Type B pancreatic cell (in vitro differentiated cells): ENCODE measurements at places on chromosomes 1 and 21. TPM values are rescaled to one million over a fixed set of nuclear protein-coding genes. Genes with fewer than 3 reads are reported as not detected.

DNA sequence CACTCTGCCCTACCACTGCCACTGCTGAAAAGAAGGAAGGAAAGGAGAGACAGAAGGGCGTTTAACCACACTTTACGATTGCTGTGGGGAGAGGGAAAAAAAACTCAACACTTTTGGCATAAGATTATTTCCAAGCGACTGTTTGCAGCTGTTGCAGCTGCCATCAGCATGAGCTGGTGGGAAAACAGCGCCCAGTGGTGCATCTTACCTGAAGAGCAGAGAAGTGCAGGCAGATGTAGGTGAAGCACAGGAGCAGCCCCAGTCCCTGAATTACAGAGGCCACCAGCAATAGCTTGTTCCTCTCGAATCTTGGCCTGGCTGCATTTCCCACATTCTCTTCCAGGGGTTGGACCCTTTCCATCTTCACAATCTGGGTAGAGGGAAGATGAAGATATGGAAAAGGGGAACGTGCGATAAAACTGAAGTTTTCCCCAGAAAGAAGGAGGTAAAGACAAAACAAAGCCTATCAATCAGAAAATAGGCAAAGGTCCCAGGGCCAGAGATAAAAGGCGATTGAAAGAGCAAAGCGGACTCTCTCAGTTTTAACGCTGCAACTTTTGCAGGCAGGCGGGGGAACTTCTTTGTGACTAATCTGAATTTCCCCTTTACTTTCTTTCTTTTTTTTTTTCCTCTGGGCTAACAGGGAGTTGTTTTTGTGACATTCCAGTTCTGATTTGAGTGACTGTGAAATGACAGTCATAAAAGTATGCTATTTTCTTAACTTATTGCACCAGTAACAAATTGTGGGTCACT lies at the start of gene TNFSF4:
Gene TNFSF4, minus strand, starts transcription at position 516 of the 753 bp plus-strand sequence. Its CDS starts 155 bp downstream, at position 361.
- H3K27ac ChIP-seq: peak within 1 kb of the TSS; percentile 10
- H3K27me3 ChIP-seq: peaks cover 5% of the 10 kb centered on the region
- H3K4me3 ChIP-seq: no peak within 1 kb of the TSS

GRCh38 chr1:145785547-145785946 lies 38.3 kb downstream of the RNF115 start:
- peaks cover 12% of the 10 kb centered on the region for H3K36me3 ChIP-seq
- H3K27me3 ChIP-seq: no peaks in the 10 kb centered on the region
- DNase-seq: no peak
- peaks cover 4% of the 10 kb centered on the region for H3K4me1 ChIP-seq
- H3K4me3 ChIP-seq: no peak overlapping the region
- H3K27ac ChIP-seq: peak overlapping the region; percentile 17

DNA sequence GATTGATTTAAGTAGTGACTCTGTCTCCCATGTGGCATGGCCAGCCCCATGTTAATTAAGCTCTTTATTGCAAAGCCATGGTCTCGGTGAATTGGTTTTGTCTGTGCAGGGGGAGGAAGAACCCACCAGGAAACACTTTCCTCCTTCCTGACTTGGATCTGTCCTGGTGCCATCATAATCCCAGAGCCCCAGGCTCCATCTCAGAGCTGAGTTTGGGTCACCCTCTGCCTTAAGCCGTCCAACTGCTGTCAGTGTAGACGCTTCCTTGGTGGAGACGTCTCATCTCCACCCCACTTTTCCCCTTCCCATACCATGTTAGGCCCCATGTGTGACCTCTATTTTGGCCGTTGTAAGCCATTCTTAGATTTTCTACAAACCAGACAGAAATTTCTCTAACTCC lies 36.0 kb upstream of the COL6A2 start:
- H3K4me3 ChIP-seq: no peak overlapping the region
- peak; percentile 53 for DNase-seq
- no peak overlapping the region for H3K27ac ChIP-seq
- H3K4me1 ChIP-seq: peaks cover 16% of the 10 kb centered on the region
- H3K36me3 ChIP-seq: no peaks in the 10 kb centered on the region

DNA sequence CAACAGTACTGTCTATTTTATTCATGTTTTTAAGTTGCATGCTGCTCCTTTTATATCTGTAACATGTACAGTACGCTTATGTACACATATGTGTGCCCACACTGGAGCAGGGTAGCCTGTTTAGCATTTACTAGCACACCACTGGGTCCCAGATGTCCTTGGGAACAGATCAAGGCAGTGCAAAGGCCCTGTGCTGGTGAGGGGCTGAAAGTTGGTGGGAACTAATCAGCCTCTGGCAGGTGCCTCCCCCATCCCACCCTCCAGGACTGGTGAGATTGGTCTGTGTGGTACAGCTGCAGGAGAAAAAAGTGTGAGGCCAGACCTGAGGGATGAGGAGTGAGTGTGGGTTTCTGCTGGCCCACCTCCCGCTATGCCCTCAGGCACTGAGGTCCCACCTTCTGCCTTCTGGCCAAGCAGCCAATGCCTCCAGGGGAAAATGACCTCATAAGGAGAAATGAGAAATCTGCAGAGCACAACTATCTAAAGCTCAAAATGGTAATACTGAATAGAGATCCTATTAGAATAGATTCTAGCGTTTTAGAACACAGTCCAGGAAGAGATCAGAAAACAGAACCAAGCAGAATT lies 58.9 kb downstream of the POFUT2 start:
- H3K36me3 ChIP-seq: no peaks in the 10 kb centered on the region
- peaks cover 5% of the 10 kb centered on the region for H3K4me1 ChIP-seq
- peak overlapping the region; percentile 83 for H3K27ac ChIP-seq
- H3K27me3 ChIP-seq: peaks cover 2% of the 10 kb centered on the region
- DNase-seq: no peak

DNA sequence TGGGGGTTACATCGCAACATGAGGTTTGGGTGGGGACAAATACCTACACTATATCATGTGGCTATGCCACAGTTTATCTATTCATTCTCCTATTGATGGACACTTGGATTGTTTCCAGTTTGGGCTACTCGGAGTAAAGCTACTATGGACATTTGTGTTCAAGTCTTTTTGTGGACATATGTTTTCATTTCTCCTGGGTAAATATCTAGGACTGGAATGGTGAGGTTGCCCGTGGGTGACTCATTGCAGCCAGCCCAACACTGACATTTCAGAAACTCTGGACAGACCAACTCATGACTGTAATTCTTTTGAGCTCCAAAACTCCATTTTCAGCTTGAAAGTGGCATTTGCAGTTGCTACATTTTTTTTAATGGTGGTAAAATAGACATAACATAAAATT lies 82.7 kb downstream of the KAZN start:
- DNase-seq: no peak
- no peak overlapping the region for H3K4me3 ChIP-seq
- H3K36me3 ChIP-seq: peaks cover 8% of the 10 kb centered on the region

GRCh38 chr1:177035586-177035985 lies 128.9 kb downstream of the ASTN1 start:
- H3K27ac ChIP-seq: no peak overlapping the region
- H3K4me1 ChIP-seq: peaks cover 35% of the 10 kb centered on the region
- H3K36me3 ChIP-seq: no peaks in the 10 kb centered on the region
- no peaks in the 10 kb centered on the region for H3K27me3 ChIP-seq
- DNase-seq: no peak
- no peak overlapping the region for H3K4me3 ChIP-seq

- no peaks in the 10 kb centered on the region for H3K36me3 ChIP-seq
Measured at GRCh38 chr1:18041685-18042355, 65.8 kb upstream of the IGSF21 start.

DNA sequence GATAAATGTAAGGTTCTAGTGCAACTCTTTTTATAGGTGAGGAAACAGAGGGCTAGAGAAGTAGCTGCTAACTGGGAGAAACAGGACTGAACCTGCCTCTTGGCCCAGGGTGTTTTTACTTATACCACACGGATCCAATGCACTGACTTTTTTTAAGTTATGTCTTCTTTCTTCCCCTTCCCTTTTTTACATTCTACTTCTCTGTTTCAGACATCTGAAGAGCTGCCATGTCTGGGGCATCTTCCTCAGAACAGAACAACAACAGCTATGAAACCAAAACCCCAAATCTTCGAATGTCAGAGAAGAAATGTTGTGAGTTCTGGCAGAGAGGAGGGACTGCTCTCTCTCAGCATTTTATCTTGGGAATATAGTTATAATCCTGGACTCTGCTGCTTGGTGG lies 1.4 kb downstream of the PFKFB2 start:
- H3K36me3 ChIP-seq: no peaks in the 10 kb centered on the region
- DNase-seq: no peak
- H3K27ac ChIP-seq: peak overlapping the region; percentile 98
- H3K27me3 ChIP-seq: peaks cover 3% of the 10 kb centered on the region

- peaks cover 5% of the 10 kb centered on the region for H3K4me1 ChIP-seq
- DNase-seq: no peak
- no peaks in the 10 kb centered on the region for H3K27me3 ChIP-seq
- no peaks in the 10 kb centered on the region for H3K36me3 ChIP-seq
Measured at GRCh38 chr1:80248886-80249285, 1242.4 kb upstream of the ADGRL4 start.

DNA sequence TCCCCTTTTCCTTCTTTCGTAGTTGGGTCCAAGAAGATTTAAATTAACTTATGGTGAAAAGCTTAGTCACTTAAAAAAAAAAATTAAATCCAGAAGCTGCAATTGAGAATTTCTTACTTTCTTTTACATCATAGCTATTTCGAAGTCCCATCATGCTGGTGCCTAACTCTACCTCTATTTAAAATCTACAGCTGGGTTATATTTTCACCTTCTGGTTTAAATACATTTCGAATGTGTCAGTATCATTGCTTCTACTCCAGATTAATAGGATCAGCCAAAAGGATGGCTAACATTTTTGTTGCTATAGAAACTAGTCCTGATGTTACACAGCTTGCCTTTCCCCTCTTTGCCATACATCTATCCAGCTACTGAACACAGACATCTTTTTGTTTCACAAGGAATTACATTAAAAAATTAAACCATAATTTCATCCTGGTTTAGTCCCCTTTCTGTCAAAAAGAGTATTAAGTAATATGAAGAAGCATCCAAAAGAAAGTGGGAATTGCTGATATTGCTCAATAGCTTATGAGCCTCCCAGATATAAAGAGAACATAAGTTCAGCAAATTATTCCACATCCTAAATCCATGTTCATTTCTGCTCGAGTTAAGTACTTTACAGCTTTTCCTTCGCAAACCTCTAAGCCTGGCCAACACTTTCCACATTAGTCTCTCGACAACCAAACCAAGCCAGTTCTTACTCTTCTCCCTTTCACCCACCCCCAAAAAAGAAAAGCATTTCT lies 396.7 kb upstream of the DAB1 start:
- H3K4me3 ChIP-seq: no peak overlapping the region
- H3K27me3 ChIP-seq: peaks cover 6% of the 10 kb centered on the region
- H3K4me1 ChIP-seq: peaks cover 11% of the 10 kb centered on the region
- H3K27ac ChIP-seq: no peak overlapping the region
- no peak for DNase-seq

- DNase-seq: no peak
- H3K36me3 ChIP-seq: peaks cover 14% of the 10 kb centered on the region
- H3K27ac ChIP-seq: no peak overlapping the region
- no peak overlapping the region for H3K4me3 ChIP-seq
- H3K27me3 ChIP-seq: no peaks in the 10 kb centered on the region
Measured at GRCh38 chr21:43627527-43627926, 31.8 kb downstream of the HSF2BP start.

DNA sequence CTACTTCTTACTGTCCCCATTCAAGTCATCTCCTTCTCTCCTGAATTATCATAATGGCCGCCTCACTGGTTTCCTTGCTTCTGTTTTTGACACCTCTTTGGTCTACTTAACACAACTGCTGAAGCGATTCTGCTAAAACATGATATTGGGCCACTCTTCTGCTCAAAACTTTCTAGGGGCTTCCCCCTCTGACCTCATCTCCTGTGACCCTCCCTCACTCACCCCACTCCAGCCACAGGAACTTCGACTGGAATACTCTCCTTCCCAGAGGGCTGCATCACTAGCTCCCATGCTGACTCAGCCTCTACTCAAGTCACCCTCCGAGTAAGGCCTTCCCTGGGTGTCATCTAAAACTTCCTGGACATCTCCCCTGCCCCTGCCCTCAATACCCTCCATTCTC lies 35.7 kb downstream of the NRIP1 start:
- H3K36me3 ChIP-seq: peaks cover 29% of the 10 kb centered on the region
- H3K27me3 ChIP-seq: no peaks in the 10 kb centered on the region
- no peak overlapping the region for H3K27ac ChIP-seq
- DNase-seq: no peak

DNA sequence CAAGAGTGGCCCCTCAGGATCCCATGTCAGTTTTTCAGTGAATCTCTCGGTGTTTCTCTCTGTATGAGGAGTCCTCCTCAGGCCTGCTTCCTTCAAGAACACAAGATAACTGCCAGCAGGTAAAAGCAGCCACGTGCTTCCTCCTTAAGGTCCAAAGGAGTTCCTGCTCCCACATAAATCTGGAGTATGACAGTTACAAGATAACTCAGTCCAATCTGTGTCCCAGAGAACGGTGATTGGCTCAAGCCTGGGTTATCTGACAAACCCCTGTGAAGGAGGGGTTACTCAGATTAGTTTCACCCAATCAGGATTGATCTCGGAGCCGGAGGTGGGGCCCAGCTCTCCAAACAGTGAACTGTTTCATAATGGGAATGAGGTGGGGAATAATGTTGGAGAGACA lies 5.8 kb upstream of the ANKRD13C start:
- peaks cover 20% of the 10 kb centered on the region for H3K4me1 ChIP-seq
- no peak for DNase-seq
- H3K36me3 ChIP-seq: no peaks in the 10 kb centered on the region

DNA sequence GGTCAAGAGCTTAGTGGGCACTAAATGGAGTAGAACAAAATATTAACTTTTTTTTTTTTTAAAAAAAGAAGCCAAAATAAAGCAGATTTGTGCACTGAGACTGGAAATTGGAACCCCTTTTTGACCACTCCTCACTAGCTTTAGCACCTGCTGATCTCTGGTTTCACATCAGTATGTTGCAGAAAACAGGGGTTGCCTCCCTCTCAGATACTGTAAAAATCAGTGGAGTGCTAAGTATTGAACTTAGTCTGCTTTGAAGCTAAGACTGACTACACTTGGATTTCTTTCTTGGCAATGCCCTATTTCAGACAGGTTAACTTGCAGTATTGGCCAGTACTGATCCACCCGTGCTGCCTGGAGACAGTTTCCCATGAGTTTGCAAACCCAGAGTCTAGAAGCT lies 2.7 kb upstream of the KIAA0040 start:
- H3K36me3 ChIP-seq: no peaks in the 10 kb centered on the region
- peaks cover 73% of the 10 kb centered on the region for H3K27me3 ChIP-seq
- H3K4me1 ChIP-seq: peaks cover 9% of the 10 kb centered on the region
- DNase-seq: no peak

The KIF17 gene
- total RNA-seq: 0.69 and 2.1 TPM in 2 replicates

The CREG1 gene
- 39.5 and 54.9 TPM in 2 replicates for total RNA-seq

The MFSD2A gene
- 6.1 and 7.3 TPM in 2 replicates for total RNA-seq

The PLD5 gene
- total RNA-seq: 2.6 and 6.9 TPM in 2 replicates

The KCNA3 gene
- total RNA-seq: 0.94 and 1.9 TPM in 2 replicates

The LRRC8C gene
- 1.00 and 5.2 TPM in 2 replicates for total RNA-seq

The TLR5 gene
- 2.8 and 4.2 TPM in 2 replicates for total RNA-seq

The CFAP107 gene
- 1.4 and 2.7 TPM in 2 replicates for total RNA-seq

The ATP1A4 gene
- 0.27 and 1.3 TPM in 2 replicates for total RNA-seq
